CD4-positive, alpha-beta T cell treated with Interleukin-2 at 100 ng/mL for 4 hours (primary cell): ENCODE measurements at places on chromosomes 5 and 9.

GRCh38 chr5:130400091-130400490 is 495.8 kb downstream of the CHSY3 start:
- no peak for DNase-seq

DNA sequence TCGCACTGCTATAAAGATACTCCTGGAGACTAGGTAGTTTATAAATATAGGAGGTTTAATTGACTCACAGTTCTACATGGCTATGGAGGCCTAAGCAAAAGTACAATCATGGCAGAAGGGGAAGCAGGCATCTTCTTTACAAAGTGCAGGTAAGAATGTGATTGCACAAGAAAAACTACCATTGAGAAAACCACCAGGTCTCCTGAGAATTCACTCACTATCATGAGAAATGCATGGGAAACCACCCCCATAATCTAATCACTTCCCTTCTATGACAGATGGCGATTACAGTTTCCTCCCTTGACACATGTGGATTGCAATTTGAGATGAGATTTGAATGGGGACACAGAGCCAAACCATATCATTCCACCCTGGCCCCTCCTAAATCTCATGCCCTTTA is 121.2 kb upstream of the ST8SIA4 start:
- DNase-seq: no peak

DNA sequence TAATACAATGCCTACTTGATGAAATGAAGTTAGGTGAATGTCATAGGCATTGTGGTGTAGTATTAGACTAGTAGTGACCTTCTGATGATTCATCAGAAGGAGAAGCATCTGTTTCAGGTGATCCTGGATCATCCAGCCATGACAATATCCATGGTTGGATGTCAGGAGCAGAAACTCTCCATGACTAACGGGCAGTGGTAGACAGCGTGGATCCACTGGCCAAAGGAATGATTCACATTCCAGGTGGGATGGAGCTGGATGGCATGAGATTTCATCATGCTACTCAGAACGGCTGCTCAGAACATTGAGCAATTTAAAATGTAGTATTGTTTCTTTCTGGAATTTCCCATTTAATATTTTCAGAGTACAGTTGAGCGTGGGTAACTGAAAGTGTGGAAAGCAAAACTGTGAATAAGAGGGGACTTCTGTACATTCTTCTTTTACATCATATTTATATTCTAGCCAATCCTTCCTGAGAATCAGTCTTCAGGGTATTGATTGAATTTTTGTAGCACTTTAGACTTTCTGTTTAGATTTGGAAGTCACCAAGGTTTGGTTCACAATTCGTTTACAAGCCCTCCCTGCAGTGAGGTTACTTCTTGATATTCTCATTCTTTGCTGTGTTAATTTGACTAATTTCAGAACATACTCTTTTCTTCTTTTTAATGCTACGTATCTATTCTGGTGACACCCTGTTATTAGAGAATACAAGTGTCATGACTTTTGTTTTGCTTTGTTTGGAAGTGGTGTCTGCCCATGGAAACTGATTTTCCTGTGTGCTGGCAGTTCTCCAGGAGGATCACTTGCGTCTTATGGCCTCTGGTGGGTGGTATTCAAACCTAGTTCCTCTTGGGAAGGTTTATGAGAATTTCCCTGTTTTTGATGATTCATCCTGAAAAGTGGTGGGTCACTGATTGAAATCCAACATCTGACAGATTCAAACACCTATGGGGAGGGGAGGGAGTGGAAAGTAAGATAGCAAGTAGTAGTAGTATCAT is 12.2 kb upstream of the CLINT1 start:
- DNase-seq: no peak

DNA sequence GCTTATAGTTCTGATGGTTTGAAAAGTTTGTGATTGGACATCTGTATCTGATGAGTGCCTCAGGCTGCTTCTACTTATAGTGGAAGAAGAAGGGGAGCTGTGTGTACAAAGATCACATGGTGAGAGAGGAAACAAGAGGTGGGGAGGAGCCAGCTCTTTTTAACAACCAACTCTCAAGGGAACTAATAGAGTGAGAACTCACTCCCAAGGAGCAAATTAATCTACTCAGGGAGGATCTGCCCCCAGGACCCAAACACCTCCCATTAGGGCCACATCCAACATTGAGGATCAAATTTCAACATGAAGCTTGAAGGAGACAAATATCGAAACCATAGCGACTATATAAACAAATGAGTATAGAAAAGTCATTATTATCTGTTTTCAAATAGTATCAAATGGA is 64.7 kb upstream of the PRLR start:
- DNase-seq: no peak

- DNase-seq: no peak
Measured at GRCh38 chr5:95939465-95939864, 22.2 kb downstream of the ELL2 start.

DNA sequence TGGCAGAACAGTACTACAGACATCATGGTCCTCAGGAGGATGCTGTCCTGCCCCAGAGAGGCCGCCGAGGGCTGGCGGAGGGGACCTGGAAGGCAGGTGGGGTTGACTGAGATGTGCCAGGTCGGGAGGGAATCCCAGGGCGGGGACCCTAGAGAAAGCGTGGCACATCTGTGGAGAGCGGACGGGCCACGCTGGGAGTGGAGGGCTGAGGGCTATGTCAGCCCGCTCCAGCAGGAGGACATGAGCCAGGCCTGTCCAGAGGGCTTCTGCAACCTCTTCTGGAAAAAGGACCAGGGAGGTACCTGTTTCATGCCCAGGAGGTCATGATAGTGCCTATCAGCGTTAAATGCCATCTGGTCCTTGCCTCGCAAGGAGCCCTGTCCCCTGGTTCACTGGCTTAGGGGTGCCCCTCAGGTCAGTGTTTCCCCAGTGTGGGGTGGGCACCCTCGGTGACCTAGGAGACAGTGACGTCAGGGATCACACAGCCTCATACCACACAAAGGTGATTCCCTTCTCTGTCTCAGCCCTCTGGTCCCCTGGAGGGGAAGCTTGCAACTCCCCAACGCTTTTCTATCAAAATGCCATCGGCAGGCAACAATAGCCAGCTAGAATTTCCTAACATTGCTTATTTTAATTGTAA is 103.6 kb upstream of the IER5L start:
- no peak for DNase-seq

DNA sequence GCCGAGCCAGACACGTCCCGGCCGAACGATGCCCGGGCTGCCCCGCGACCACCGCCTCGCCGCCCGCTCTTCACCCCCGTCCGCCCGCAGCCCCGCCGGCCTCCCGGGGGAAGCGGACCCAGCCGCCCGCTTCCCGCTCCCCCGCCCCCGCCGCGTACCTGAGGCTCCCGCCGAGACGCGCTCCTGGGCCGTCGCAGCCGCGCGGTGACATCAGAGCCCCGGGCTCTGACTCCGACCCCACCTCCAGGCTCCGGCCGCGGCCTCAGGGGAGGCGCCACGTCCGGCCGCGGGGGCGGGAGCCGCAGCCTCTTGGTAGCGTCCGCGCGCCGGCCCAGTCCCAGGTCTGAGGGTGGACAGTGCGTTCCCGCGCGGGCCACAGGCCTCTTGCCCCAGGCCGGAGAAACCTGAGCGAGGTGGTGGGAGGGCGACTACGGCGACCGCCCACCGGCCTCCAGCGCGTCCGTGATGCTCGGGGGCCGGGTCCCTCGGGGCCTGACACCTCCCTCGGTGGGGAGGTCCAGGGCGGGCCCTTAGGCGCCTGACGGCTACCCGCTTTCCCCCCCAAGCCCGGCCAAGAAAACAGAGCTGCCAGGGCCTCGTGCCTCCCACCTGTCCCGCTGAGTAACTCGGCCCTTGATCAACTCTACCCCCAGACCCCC is at the start of gene SHROOM1:
Gene SHROOM1, minus strand, starts transcription at position 212 of the 659 bp plus-strand sequence. CDS start 4,507 bp downstream, outside the sequence.
- no peak for DNase-seq

- no peak for DNase-seq
Measured at GRCh38 chr5:142944140-142944539, 174.0 kb downstream of the ARHGAP26 start.

GRCh38 chr5:173618927-173619519 is 2.6 kb upstream of the BOD1 start:
- peak; percentile 72 for DNase-seq

GRCh38 chr5:100518377-100518776 is 16.8 kb upstream of the FAM174A start:
- DNase-seq: no peak

DNA sequence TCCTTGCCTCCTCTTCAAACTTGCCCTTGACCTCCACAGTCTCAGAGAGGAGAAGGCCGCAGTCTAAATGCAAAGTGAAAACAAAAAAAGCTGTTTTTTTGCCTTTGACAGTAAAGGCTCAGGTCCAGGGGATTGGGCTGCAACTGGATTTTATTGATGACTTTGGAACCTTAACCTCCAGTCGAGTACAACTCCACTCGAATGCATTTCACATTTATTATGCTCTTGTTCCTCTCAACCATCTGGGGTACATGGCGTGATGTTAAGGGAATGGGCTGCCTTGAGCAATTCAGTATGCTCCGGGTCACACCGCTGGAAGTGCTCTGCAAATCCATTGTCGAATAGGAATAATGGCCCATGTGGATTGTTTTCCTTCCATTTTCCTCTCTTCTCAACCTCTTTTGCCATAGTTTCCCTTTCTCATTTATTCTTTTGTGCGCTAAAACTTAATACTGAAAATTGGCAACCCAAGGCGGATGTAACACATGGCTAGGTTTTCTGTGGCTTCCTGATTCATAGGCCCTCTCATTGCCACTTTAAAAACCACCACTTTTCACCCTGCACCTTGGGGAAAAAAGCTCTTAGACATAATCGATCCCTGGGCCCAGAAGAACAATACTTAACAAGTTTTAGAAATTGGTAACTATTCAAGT is 34.3 kb downstream of the ITK start:
- DNase-seq: peak; percentile 66

DNA sequence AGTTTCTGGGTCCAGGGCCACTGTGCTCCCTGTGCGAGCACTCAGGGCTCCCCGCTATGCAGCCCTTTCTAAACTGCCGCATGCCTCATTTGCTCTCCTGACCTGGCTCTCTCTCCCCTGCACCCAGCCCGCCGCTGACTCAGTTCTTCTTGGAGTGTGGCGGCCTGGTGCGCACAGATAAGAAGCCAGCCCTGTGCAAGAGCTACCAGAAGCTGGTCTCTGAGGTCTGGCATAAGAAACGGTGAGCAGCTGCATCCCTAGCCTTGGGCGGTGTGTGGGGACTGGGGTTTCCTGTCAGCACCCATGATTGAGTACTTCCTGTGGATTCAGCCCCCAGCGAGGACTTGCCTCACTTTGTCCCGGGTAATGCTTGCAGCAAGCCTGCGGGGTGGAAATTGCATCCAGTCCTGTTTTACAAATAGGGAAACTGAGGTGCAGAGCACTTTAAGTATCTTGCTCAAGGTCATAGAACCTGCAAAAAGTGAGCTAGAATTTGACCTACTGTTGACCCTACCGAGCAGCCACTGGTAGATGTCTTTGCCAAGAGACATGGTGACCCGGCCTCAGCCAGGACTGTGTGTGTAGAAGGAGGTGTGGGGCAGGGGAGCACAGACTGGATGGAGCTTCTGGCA is 27.9 kb downstream of the USP20 start:
- peak; percentile 79 for DNase-seq

DNA sequence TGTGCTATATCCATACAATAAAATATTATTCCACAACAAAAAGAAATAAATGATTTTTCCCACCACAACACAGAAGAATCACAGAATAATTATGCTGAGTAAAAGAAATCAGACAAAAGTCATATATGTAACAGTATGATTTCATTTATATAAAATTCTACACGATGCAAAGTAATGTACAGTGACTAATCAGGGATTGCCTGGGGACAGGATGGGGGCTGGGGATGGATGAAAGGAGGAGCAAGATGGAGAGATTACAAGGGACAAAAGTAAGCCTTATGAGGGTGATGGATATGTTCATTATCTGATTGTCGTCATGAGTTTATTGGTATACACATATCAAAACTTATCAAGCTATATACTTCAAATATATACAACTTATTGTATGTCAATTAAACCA is 154.0 kb downstream of the FBN2 start:
- DNase-seq: no peak

DNA sequence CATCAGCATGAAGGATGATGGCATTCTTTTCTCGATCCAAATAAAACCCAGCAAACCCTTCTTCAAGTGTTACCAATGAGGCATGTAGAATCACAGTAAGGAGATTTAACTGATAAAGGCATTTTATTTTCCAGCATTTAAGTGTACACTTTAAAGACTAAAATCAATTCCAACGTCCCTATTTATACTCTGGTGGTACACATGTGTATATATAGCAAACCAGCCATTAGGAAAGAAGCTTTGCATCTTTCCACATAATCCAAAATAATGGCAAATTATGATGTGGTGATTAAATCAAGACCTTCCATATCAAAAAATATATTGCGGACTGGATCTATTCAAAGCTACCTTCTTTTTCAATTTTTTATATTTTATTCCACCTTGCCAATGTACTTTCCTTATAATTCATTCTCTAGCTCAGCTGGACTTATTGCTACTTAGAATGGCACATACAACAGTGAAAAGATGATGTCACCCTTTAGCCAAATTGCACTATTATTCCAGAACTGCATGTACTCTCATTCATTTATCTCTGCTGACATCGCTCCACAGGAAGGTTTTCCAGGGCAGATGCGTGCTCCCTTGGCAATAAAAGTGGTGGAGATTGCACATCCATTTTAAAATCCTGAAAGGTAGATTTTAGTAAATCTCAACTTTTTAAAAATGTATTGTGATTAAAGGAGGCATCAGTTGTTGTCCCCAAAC is 63.3 kb upstream of the SLC30A5 start:
- no peak for DNase-seq

DNA sequence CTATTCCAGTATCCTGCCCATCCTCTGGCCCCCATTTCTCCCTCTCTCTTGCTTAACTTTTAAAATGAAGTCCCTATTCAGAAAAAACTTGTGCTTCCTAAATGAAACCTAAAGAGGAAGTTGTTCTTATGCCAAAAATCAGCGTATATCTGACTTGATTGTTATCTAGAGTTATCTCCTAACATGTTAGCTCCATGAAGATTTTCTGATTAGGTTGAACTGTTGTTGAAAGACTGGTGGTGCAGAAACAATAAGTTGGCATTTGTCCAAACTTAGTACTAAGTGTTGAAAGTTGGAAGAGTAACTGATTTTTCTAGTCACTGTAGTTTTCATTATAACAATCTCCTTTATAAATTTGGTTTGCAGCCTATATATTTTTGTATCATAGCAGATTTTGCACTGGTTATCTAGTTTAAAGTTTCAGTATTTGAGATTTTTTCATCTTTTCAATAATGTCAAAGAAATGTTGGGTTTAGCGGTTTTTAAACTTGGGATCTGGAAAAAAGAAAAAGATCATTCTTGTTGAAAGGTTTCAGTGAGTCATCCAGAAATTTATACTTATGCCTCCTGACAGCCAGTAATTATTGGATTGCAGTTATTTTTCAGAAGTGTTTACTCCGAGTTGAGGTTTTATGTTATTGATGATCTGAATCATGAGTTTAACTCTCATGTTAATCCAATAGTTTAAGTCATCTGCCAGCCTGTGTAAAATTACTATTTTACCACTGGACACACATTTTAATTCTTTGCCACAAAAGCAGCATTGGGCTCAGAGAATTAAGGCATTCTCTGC is 60.6 kb downstream of the PAM start:
- no peak for DNase-seq
